Stimulated activated CD8-positive, alpha-beta memory T cell treated with anti-CD3 and anti-CD28 coated beads, Interleukin-4, amount 100 ng/mL, for 48 hours (primary cell): ENCODE measurements at places on chromosomes 2 and 18.

DNA sequence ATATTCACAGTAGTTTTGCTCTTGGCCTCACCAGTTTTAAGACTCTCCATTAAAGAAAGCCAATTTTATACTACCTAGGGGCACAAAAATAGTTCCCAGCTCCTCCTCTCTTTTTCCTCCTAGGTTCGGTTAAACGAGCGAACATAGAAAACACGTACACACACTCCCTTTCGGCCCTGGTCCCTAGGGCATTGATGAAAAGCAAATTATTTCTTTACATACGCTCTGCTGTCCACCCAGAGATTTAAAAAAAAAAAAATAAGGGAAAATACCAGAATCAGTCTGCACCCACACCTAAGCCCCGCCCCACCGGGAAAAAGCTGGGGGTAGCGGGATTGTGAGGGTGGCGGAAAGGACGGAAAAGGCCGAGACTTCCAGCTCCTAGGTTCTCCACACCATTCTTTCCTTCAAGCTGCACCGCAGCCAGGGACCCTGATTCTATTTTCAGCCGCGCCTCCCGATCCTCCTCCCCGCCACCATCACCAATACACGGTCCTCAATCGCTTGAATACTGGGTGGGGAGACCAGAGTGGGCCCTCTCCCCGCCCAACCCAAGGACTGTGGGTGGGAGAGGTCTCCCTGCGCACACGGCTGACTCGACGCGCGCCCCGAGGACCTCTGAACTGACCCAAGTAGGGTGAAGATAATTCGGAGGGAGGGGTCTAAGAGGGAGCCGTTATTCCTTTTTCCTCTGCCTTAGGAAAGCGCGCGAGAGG lies 769 bp downstream of the ATF2 start:
- no peak for DNase-seq

DNA sequence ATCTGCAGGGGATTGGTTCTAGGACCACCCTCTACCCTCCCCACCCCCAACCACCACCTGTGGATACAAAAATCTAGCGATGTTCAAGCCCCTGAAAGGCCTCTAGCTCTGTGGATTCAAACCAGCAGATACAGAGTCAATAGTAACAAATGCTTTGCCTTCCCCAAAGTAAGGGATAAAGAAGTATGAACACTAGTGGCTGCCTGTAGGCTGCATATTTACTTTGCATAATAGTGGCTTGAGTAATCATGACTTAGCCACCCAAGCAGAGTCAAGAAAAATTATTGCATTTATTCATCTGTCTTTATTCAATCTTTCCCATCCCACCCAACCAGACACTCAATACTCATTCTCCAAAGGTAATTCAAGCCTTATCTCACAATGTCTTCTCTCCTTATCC lies 43.8 kb downstream of the SOCS6 start:
- no peak for DNase-seq

DNA sequence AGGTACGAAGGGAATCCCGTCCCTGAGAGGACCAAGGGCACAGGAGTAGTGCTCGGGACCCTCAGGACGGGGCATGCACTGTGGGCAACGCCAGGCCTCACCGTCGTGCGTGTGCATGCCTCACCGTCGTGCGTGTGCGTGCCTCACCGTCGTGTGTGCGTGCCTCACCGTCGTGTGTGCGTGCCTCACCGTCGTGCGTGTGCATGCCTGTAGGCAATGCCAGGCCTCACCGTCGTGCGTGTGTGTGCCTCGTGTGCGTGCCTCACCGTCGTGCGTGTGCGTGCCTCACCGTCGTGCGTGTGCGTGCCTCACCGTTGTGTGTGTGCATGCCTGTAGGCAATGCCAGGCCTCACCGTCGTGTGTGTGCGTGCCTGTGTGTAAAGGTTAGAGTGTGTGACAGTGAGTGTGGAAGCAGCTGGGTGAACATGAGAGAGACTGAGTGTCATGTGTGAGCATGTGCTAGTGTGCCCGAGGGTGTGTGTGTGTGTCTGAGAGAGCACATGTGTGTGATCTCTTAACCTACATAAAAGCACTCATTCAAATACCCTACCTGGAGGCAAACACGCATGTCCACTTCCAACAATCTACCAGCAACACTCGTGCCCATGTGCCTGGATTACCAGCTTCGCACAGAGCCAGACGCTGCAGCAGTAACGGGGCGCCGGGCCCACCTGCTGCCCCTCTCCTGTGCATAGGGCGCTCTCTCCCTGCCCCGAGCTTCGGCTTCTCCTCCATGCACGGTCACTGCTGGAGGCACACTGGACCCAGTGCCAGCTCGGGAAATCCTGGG lies 36.3 kb downstream of the ZNF516 start:
- DNase-seq: no peak

DNA sequence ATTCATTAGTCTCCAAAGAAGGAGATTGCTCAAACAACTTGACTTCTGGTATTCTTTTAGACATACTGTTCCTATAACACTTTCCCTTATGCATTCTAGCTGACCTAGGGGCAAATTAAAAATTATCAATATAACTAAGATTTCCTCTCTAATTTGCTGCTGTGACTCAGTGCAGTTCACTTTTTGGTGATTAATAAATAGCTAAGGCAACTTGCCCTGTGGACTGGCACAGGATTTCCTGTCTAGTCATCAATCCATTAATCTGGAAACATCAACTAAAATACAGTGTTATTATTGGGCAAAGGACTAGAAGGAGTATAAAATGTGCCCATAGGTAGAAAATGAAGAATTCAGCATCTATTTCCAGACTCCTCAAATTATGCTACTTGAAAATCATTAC lies 83.5 kb upstream of the SERPINE2 start:
- DNase-seq: no peak

GRCh38 chr2:102103992-102104871 lies 38.3 kb upstream of the IL1R1 start:
- peak; percentile 82 for DNase-seq

GRCh38 chr2:28688818-28689217 lies 62.8 kb upstream of the PPP1CB start:
- no peak for DNase-seq
